ENCODE measurements at places on chromosomes 3 and 15. TPM values are rescaled to one million over a fixed set of nuclear protein-coding genes. Genes with fewer than 3 reads are reported as not detected.

CCDC13 gene
- not detected for total RNA-seq

- no peak overlapping the region for H3K4me3 ChIP-seq
- no peaks in the 10 kb centered on the region for H3K36me3 ChIP-seq
- H3K4me1 ChIP-seq: no peaks in the 10 kb centered on the region
- DNase-seq: no peak
- no peaks in the 10 kb centered on the region for H3K27me3 ChIP-seq
Measured at GRCh38 chr3:155318740-155319139, 25.3 kb upstream of the STRIT1 start.

GRCh38 chr3:182967218-182968204 lies 12.8 kb downstream of the DCUN1D1 start:
- H3K4me3 ChIP-seq: no peak overlapping the region
- no peak for DNase-seq
- H3K4me1 ChIP-seq: peaks cover 34% of the 10 kb centered on the region
- no peaks in the 10 kb centered on the region for H3K36me3 ChIP-seq
- H3K27ac ChIP-seq: no peak overlapping the region
- no peaks in the 10 kb centered on the region for H3K27me3 ChIP-seq

DNA sequence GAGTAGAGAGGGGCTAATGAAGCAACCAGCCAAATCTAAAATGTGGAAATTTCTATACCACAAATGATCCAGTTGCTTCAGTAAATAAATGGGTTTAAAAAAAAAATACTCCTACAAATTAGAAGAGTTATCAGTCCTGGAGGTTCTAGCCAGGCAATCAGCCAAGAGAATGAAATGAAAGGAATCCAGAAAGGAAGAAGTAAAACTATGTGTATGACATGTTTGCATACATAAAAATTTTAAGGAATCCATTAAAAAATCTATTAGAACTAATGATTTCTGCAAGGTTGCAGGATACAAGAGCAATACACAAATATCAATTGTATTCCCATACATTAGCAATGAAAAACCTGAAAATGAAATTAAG lies 9.6 kb downstream of the MESP2 start:
- no peak overlapping the region for H3K4me3 ChIP-seq
- H3K27ac ChIP-seq: no peak overlapping the region
- no peaks in the 10 kb centered on the region for H3K27me3 ChIP-seq
- DNase-seq: no peak
- H3K4me1 ChIP-seq: no peaks in the 10 kb centered on the region
- H3K36me3 ChIP-seq: no peaks in the 10 kb centered on the region

DNA sequence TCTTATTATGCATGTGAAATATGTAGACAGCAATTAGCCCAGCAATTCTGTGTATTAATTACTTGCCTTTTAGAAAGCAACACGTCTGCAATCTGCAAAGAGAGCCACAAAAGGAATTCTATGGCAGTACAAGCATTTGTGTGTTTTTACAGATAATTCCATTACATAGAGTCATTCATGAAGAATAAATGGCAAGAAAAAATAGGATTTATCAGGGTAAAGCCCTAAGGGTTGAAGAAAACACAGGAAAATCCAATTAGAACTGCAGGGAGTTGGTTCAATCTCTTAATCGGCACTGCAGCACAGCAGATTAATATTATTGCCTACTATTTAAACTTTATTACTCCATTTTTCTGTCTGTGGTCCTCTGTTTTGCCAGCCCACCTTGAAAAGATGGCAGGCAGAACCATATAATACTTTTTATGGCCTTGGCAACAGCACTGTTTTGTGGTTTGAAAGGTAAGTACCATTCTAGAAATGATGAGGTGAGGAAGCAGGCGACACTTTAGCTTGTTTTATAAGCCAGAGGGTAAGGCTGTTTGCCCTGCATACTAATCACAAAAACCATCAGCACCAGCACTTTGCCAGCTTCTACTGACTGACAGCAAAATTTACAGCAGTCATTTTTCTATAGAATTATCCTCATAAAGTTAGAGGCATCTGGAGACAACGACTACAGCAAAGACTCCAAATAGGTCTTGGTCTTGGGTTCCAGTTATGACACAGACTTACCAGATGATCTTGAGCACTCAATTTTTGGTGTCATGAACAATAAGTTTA lies 638.2 kb upstream of the NAALADL2 start:
- H3K4me3 ChIP-seq: no peak overlapping the region
- no peak overlapping the region for H3K27ac ChIP-seq
- no peaks in the 10 kb centered on the region for H3K4me1 ChIP-seq
